ENCODE measurements at places on chromosomes 2 and 18. TPM values are rescaled to one million over a fixed set of nuclear protein-coding genes. Genes with fewer than 3 reads are reported as not detected.

The RTP5 gene
- not detected for polyA plus RNA-seq

The SMAD7 gene
- polyA plus RNA-seq = 1.4 TPM

The SCG2 gene
- polyA plus RNA-seq = not detected

The SOX11 gene
- polyA plus RNA-seq = not detected

- H3K27ac ChIP-seq = no peak overlapping the region
- no peak for DNase-seq
- peaks cover 45% of the 10 kb centered on the region for H3K36me3 ChIP-seq
- no peak overlapping the region for H3K4me3 ChIP-seq
- no peaks in the 10 kb centered on the region for H3K27me3 ChIP-seq
- peaks cover 5% of the 10 kb centered on the region for H3K4me1 ChIP-seq
Measured at GRCh38 chr2:86064006-86064405, 41.7 kb downstream of the POLR1A start.

DNA sequence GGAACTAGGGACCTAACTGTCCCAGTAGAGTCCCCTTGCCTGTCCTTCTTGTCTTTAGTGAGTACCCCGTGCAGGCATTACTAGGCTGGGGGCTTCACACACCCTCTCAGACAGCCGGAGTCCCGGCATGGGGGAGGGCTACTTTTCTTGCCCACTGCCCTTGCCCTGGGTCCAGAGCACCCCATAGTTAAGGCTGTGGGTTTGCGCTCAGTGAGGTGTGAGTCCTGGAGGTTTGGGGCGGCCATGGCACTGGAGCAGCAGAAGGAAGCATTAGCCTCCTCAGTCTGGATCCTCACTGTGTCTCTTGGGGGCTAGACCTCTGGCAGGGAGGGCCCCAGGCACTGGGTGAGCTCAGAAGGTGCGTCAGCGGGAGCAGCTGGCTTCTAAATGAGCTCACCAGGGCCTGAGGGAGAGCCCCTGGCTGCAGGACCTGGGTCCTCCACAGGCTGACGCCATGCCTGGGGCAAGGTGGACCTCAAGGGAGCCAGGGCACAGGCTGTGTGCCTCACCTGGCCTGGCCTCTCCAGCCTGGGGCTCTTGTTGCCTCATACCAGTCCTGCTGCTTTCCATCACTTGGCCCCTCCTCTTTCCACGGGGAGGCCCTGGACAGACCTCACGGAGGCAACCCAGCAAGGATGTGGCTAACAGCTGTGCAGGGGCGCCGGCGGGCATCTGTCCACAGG lies 27.4 kb downstream of the HS6ST1 start:
- H3K27ac ChIP-seq = no peak overlapping the region
- H3K4me1 ChIP-seq = peaks cover 72% of the 10 kb centered on the region
- H3K4me3 ChIP-seq = no peak overlapping the region

- H3K4me1 ChIP-seq = peaks cover 22% of the 10 kb centered on the region
- peak overlapping the region; percentile 53 for H3K27ac ChIP-seq
- no peaks in the 10 kb centered on the region for H3K27me3 ChIP-seq
- no peaks in the 10 kb centered on the region for H3K36me3 ChIP-seq
- DNase-seq = peak; percentile 78
Measured at GRCh38 chr2:237662671-237663093, 35.3 kb downstream of the LRRFIP1 start.

DNA sequence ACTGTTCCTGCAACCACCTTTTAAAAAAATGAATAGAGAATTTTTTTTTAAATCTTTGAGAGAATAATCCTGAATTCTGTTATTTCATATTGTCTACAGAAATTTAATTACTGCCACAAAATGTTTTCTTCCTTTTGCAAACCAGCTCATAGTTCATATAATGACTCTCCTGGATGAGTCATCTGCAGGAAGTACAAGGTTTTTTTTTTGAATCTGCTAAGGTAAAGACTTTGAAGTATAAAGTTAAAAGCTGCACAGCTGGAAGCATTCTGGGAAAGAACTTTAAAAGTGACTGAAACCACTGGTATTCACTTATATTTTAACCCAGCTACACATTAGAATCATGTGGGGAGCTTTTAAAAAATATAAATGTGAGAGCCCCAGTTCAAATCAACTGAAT lies 25.4 kb downstream of the SESTD1 start:
- H3K36me3 ChIP-seq = peaks cover 8% of the 10 kb centered on the region
- no peak for DNase-seq
- peaks cover 73% of the 10 kb centered on the region for H3K4me1 ChIP-seq
- H3K4me3 ChIP-seq = no peak overlapping the region
- H3K27ac ChIP-seq = no peak overlapping the region

- H3K27me3 ChIP-seq = peaks cover 5% of the 10 kb centered on the region
- H3K4me3 ChIP-seq = no peak overlapping the region
- no peaks in the 10 kb centered on the region for H3K4me1 ChIP-seq
- no peak overlapping the region for H3K27ac ChIP-seq
Measured at GRCh38 chr18:44107187-44107586, 573.5 kb upstream of the SETBP1 start.

GRCh38 chr2:171836146-171836910 lies 57.7 kb downstream of the SLC25A12 start:
- no peaks in the 10 kb centered on the region for H3K27me3 ChIP-seq
- H3K36me3 ChIP-seq = peaks cover 59% of the 10 kb centered on the region
- H3K27ac ChIP-seq = no peak overlapping the region
- H3K4me3 ChIP-seq = no peak overlapping the region
- DNase-seq = no peak
- no peaks in the 10 kb centered on the region for H3K4me1 ChIP-seq

GRCh38 chr2:37026050-37026449 lies 58.1 kb downstream of the HEATR5B start:
- no peak overlapping the region for H3K27ac ChIP-seq
- DNase-seq = no peak
- no peaks in the 10 kb centered on the region for H3K27me3 ChIP-seq
- H3K36me3 ChIP-seq = peaks cover 22% of the 10 kb centered on the region
- no peaks in the 10 kb centered on the region for H3K4me1 ChIP-seq

- no peak for DNase-seq
- H3K27ac ChIP-seq = no peak overlapping the region
- peak overlapping the region; percentile 76 for H3K4me3 ChIP-seq
- no peaks in the 10 kb centered on the region for H3K36me3 ChIP-seq
- peaks cover 73% of the 10 kb centered on the region for H3K27me3 ChIP-seq
- H3K4me1 ChIP-seq = peaks cover 47% of the 10 kb centered on the region
Measured at GRCh38 chr2:239265681-239266433, 135.0 kb downstream of the HDAC4 start.

Measured in naive B cell (primary cell).